ENCODE measurements at places on chromosomes 2 and 18.

DNA sequence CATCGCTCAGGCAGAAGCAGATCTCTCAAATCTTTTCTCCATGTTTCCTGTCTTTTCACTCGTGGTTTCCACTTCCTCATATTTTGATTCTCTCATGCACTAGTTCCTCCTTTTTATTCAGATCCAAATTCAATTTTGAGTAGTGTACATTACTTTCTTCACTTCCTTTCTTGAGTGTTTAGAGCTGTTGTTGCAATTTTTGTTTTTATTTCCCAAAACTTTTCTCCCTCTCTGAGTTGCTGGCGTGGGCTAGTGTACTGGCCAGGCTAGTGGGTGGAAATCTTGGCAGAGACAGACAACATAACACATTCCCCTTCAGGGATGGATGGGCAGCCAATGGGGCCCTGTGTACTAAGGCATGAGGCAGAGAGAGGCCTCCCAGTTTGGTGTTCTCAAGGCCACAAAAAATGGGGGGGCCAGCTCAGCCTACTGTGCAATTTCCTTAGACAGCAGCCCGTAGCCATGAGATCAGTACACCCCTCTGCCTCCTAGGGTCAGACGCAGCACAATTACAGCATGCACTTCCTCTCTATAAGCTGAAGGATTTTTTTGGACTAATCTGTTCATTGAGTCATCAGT lies 145.1 kb upstream of the PID1 start:
- no peak for DNase-seq

DNA sequence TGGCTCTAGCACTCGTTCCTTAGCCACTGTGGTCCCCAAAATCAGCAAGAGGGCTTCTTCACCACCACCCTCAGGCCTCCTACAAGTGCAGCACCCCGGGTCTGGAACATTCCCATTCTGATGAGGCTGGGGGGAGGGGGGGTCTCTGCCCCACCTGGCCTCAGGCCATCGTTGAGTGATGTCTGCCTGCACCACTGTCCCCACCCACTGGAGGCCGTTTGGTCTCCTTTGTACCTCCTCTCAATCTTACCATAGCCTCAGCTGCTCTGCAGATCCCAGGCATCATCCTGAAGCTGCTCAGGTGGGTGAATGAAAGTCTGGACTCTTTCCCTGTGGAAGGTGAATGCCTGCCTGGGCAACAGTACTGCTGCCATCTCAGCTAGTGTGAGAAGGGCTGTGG lies 42.3 kb downstream of the WDR75 start:
- DNase-seq: no peak

DNA sequence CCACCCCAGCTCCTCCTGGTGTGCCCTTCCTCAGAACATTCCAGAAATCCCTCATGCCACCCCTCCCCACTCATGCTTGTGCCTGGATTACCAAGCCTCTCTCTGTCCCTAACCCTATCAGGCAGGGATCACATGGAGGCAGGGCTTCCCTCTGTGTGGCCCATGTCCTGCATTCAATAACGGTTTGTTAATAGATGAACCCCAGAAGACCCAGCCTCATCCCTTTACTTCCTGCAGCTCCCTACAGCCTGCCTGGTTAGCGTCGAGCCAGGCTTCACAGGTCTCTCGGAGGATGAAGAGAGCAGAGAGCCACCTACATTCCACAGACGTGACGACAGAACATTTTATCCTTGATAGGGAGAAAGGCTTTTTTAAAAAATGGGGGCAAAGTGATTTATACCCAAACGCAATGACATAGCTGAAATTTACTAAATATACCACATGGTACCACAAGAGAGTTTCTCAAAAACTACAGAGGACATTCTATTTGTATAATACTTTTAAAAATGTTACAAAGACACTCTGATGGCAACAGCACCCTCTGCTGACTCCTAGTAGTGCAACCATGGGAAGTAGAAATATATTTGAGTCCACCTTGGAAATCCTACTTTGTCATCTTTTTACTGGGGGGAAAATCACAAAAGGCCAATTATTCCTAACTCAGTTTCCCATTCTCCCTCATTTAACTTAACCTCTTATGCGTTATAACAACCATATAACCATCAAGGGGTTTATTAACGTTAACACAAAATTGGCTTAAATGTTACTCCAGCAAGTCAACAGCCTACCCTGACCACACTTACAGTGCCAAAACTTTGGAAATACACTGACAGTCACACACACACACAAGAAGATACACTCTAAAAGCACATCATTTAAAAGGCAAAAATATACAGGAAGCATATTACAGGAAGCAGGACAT lies 30.7 kb downstream of the FBXO15 start:
- no peak for DNase-seq

DNA sequence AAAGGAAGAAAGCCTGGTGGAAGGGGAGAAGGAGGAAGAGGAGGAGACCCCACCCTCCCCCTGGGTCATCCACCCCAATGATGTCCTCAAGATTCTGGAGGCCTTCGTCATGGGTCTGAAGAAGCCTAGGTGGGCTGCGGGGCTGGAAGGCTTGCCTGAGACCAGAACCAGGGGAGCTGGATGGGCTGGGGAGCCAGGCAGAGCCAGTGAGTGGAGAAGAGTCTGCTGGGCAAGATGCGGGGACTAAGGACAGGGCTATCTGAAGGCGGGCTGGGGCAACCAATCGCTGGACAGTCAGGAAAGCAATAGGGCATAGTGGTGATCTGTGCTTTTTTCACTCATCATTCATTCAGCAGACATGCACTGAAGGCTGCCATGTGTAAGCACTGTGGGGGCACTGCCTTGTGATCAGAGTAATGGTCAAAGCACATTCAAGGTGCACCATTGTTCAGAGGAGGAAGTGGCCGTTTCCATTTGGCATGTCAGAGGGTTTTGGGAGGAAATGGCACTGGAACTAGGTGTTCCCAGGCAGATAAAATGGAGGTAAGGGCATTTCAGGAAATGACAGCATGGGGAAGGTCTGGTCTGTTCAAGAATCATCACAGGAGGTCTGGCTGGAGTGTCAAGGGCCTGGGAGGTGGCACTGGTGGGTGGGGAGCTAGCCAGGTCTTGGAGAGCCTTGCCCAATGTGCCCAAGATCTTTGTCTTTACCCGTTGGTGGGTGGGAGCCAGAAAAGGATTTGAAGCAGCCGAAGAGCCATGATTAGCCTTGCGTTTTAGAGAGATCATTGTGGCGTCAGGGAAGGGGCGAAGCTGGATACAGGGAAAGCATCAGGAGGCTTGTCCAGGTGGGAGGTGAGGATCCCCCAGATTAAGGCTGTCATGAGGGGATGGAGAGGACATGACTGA lies 24.2 kb downstream of the OTOF start:
- no peak for DNase-seq

GRCh38 chr18:63379639-63379962 lies 12.6 kb upstream of the KDSR start:
- no peak for DNase-seq

GRCh38 chr2:95122197-95122551 lies 566 bp upstream of the MRPS5 start:
- no peak for DNase-seq

DNA sequence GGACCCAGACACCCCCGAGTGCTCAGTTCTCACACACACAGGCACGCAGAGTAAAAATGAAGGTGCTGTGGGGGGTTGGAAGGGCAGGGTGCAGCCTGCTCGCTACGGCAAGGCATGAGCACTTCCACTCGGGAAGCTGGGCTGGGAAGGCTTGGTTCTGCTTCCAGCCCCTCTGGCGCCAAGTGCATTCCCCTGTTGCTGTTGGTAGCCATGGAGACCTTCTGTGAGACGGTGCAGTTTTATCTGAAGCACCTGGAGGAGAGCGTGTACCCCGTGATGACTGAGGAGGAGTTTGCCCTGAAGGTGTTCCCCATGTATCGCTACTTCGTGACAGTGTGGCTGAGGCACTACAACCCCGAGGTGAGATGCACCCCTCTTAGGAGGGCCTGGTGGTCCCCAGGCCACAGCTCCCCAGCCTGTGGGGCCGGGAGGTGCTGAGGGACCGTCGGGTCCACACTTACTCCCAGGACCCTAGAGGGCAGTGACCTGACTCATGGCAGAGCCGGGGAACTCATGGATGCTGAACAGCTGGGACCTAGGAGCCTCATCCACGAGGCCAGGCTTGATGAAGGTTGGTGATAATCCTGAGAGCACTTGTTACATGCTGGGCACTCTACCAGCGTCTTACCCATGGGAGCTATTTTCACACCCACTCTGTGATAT lies 15.5 kb downstream of the MROH2A start:
- no peak for DNase-seq

- DNase-seq: no peak
Observed at GRCh38 chr18:79587226-79587741, 92.3 kb upstream of the CTDP1 start.

- DNase-seq: no peak
Observed at GRCh38 chr18:37258819-37259218, 306.8 kb downstream of the CELF4 start.

DNA sequence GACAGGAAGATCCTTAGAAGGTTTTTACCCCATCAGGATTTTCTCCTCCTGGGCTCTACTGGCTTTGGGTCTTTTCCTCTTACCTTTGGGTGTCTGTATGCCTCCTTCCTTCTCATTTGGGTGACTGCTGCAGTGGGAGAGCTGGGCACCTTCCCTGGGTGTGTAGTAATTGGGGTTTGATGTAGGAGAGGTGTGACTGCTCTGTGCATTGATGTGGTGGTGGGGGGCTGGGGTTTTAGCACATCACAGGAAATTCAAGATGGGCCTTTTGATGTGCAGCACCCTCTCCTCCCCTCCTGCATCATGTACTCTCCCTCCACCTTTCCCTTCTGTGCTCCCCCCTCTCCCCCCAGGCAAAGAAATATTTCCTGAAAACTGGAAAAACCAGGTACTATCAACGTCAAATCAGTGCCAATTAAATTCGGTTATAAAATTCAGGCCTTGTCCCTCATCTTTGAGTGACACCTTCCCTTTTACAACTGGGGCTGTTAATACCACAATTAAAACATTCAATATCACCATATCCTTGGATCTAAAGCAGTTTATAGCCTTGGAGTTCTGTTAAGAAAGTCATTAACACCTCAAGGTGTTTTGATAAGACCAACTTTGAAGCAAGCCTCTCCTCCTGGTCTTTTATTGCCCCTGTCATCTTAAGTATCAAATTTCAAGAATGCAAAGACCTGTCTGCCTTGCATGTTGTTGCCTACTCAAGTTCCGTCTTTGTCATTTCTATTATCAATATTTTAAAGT lies 23.3 kb downstream of the EDAR start:
- DNase-seq: no peak

DNA sequence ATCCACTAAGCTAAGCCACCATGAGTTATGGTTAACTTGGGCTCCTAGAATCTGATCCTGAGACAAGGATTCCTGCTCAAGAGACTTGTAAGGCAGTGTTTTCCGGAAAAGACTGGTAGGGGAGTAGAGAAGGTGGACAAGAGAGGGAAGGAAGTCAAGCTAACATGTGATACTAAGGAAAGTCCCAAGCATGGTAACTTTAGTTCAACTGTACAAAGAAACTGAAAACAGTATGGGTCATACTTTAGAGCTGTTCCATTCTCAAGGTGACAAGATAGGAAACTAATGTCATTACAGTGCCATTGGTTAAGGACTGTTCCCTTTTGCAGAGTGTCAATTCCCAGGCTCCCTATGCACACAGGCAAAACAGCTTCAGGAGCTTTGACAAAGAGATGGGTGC lies 5.8 kb downstream of the MYO5B start:
- no peak for DNase-seq

- no peak for DNase-seq
Observed at GRCh38 chr2:157720504-157720903, 91.8 kb upstream of the ACVR1C start.

- no peak for DNase-seq
Observed at GRCh38 chr2:39408351-39409136, 28.5 kb downstream of the MAP4K3 start.

DNA sequence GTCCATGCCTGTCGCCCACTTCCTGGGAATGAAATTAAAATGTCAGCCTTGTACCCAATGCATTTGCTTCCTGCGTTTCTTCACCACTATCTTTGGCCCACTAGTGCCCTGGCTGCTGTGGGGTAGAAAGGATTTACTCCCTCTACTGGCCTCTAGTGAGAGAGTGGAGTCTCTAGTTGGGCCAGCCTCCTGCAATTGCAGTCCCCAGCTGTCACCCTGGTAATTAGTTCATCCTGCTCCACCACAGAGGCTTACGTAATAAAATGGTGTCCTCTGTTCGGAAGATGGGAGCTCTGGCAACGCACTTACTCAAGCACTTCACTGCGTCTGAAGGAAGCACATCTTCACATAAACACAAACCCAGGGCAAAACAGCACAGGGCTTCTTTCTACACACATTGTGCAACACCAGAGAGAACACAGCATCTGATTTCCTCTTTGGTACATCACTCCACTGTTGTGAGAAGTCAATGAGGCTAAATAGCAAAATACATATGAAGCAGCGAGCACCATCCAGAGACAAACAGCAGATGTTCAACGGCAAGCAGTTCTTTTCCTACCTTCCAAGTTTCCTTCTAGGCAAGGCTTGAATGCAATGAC lies 274.6 kb downstream of the LRATD1 start:
- peak; percentile 44 for DNase-seq

DNA sequence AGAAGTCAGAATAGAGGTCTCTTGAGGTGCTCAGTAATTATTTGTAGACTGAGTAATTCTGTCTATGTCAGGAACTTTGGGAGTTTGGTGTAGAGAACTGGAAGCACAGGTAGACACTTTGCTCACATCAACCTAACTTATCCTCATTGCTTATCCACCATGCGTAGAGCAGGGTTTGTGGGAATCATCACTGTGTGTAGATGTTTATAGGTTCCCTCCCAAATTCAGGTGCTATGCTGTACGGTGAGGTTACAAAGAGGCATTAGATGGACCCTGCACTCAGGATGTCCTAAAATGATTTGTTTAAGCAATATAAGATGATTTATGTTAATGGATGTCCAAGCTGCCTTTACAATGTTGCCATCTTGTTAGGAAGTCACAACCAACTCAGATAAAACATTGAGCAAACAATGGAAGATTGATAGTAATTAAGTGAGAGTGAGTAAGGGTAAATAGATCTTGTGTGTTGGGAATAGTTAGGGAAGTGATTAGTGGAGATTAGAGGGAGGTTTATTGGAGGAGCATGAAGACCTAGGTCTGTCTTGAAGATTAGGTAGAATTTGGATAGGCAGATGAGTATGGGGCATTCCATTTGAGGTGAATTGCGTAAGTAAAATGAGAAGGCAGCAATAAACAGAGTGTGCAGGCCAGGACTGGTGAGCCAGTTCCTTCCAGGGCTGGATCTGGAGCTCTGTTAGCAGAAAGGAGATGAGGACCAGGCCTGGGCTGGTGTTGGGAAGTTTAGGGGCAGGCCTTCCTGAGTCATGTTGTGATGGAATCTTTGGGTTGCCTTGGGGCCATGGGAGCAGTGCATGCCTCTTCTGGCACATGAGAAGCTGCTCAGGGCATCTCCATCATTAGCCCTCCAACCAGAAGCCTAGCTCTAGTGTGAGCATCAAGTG lies 12.1 kb downstream of the EPAS1 start:
- DNase-seq: no peak

- DNase-seq: peak; percentile 14
Observed at GRCh38 chr2:31980674-31981356, 30.0 kb downstream of the MEMO1 start.
